Peyer's patch (tissue), 4 donors: ENCODE measurements at places on chromosomes 4 and X. TPM values are rescaled to one million over a fixed set of nuclear protein-coding genes. Genes with fewer than 3 reads are reported as not detected.

GRCh38 chr4:98963538-98964433 lies 31.7 kb upstream of the METAP1 start:
- H3K4me1 ChIP-seq = no peaks in the 10 kb centered on the region
- DNase-seq = no peak
- H3K4me3 ChIP-seq = no peak overlapping the region
- no peak overlapping the region for H3K27ac ChIP-seq
- no peaks in the 10 kb centered on the region for H3K36me3 ChIP-seq

Gene RS1
- not detected for total RNA-seq

DNA sequence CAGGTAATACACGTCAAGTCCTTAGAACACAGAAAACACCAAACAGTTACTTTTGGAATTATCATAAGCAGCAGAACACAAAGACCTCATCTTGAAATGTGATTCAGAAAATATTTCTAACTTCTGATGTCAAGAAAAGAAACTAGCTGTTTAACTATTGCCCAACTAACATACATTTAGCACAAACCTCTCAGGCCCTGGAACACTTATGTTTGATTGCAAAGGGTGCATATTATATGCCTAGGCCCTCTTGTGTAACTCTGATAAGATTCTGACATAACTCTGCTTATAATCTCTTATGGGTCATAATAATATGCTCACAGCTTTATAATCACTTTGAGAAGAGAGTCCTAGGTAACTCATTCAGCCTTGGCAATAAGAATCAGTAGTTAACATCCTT lies 62.6 kb downstream of the TBC1D9 start:
- H3K36me3 ChIP-seq = no peaks in the 10 kb centered on the region
- H3K27me3 ChIP-seq = no peaks in the 10 kb centered on the region
- no peaks in the 10 kb centered on the region for H3K4me1 ChIP-seq
- H3K4me3 ChIP-seq = no peak overlapping the region
- DNase-seq = no peak
- H3K27ac ChIP-seq = no peak overlapping the region

DNA sequence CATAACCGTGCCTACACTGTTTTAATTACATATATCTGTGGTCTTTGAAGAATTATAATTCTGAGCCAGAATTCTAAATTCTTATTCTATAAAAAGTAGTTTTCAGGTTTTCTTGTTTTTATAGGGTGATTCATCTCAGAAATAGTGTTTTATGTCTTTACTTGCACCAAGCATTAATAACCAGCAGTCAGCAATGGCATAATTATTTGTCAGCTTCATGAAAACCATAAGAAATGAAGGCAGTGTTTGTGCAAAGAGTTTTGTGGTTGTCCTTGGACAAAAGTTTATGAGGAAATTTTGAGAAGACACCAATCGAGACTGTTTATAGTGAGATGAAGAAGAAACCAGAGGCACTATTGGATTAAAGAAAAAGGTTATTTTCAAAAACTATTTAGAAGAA lies 37.2 kb downstream of the EDNRA start:
- H3K27ac ChIP-seq = no peak overlapping the region
- no peak overlapping the region for H3K4me3 ChIP-seq
- DNase-seq = no peak
- no peaks in the 10 kb centered on the region for H3K27me3 ChIP-seq
- H3K36me3 ChIP-seq = no peaks in the 10 kb centered on the region

- H3K36me3 ChIP-seq = peaks cover 4% of the 10 kb centered on the region
- H3K4me3 ChIP-seq = no peak overlapping the region
- H3K27ac ChIP-seq = no peak overlapping the region
- H3K27me3 ChIP-seq = no peaks in the 10 kb centered on the region
Observed at GRCh38 chr4:16259889-16260246, 33.6 kb upstream of the TAPT1 start.
